Non-pigmented ciliary epithelial cell (primary cell): ENCODE measurements at places on chromosomes 7 and 10.

GRCh38 chr10:128390596-128390995, 264.4 kb upstream of the MKI67 start:
- no peak for DNase-seq

DNA sequence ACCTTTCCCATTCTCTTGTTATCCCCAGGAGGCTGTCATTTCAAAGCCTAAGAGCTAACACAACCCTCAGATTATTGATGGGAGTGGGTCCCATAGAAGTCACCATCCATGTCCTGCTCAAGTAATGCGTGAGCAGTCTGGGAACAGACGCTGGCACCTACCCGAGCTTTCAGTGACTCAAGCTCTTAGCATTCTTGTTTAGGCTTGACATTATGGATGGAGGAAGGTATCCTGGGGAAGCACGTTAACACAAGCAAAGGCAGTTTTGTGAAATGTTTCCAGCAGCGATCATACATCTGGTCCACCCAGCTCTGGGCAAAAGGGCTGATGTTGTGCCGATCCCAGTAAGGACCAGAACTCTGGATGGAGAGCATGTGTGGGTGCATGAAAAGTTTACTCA, 30.0 kb upstream of the AUTS2 start:
- no peak for DNase-seq

DNA sequence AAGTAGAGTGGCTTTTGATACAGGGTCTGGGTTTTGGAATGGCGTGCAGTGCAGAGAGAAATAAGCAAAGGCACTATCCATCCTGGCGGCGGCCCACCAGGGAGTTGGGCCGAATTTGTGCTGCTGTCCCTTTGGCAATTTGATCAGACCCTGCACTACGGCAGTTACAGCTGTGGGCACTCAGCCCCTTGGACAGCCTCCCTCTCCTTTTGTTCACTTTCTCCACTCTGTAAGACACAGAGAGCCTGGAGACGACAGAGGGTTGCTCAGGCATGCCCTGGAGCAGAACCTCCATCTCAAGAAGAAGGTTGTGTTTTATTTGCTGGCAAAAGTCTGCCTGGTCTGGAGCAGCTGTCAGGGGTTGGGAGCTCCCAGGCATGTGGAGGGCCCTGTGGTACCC, 55.8 kb downstream of the LHPP start:
- DNase-seq, result no peak

- DNase-seq, result no peak
Observed at GRCh38 chr10:20418286-20418685, 478.8 kb downstream of the NEBL start.

- no peak for DNase-seq
Observed at GRCh38 chr10:680146-680545, 9.3 kb downstream of the DIP2C start.

DNA sequence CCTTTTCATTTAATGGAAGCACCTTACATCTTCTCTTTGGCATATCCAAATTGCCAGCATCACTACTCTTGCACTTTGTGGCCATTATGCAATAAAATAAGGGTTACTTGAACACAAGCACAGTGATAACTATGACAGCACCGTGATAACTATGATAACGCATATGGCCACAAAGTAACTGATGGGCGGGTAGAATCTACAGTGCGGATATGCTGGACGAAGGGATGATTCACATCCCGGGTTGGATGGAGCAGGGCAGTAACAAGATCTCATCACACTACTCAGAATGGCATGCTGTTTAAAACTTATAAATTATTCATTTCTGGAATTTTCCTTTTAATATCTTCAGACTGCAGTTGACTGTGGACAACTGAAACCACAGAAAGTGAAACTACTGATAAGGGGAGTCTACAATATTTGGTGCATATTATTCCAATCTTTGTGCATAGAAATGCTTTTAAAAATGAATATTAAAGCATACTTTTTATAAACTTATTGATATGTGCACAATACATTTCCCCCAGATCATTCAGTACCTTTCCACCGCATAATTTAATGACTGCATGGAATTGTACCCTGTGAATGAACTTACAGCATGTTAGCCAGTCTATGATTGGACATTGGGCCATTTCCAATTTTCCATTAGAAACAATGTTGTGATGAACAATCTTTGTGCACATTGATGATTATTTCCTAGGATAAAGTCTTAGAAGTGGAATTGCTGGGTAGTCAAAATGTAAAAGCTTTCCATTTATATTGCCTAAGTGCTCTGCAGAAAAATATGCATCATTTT, 136.4 kb downstream of the WNT2 start:
- peak; percentile 56 for DNase-seq

GRCh38 chr10:110815354-110816004, 56.2 kb upstream of the PDCD4 start:
- DNase-seq, result no peak

- no peak for DNase-seq
Observed at GRCh38 chr10:72509206-72509799, 116.6 kb downstream of the MICU1 start.

GRCh38 chr7:28267012-28267411, 86.4 kb upstream of the JAZF1 start:
- DNase-seq, result no peak

DNA sequence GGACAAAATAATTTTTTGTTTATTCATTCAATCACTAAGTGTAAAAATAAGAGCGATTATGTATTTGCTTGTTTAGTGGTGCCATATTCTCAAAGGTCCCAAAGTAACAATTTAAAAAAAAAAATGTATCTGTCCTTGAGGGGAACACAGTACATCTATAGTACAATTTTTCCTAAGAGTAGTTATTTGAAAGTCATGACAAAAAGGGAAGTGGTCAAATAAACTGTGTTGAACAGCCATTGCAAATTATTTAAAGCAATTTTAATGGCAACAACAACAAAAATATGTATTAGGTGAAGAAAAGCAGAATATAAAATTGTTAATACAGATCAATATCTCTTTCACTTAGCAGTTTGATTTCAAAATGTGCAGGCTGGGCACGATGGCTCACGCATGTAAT, 943.5 kb downstream of the CNTNAP2 start:
- DNase-seq, result no peak

DNA sequence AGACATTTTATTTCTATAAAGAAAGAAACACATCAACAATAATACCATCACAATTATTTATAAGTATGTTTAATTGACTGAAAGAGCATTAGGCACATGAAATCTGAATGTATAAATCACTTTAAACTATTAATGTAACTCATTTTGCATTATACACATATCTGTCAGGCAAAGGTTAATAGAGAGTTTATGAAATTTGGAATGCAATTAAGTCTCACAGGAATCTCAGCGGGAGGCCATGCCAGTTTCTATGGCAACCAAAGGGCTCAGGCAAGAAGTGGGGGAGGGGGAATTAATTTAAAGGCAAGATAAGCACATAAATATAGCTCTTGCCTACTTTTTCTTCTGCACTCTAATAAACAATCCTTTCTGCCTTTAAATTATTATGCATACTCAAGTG, 152.6 kb downstream of the SLC16A9 start:
- no peak for DNase-seq

DNA sequence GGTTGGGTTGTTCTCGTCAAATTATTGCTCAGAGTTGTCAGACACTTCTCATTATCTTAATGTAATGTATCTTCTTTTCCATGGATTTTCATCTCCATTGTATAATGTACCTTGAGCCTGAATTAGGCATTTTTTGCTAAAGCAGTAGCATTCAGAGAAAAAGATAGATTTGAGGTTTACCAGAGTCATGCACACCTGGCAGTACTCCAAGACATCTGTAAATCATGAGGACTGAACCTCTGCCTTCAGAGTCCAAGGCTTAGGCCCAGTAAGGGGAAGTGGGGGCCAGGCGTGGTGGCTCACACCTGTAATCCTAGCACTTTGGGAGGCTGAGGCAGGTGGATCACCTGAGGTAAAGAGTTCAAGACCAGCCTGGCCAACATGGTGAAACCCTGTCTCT, 624.3 kb upstream of the MBL2 start:
- DNase-seq, result no peak

DNA sequence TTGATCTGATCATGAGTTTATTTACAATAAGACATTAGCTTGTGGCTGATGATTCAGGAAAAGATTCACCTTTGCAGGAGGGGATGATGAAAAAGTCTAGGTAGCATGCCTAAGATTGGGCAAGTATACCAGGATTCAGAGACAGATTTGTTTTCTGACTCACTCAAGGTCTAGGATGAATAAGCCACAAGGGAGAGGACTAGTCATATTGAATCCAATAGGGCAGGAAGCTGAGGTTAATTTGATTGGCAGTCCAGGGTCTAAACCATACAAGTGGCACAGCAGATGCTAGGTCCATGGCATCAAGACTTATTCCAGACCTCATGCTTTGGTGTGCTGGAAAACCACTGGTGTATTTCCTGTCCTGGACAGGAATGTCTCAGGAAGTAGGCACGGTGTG, 1133.4 kb downstream of the XPNPEP1 start:
- DNase-seq, result peak; percentile 53

DNA sequence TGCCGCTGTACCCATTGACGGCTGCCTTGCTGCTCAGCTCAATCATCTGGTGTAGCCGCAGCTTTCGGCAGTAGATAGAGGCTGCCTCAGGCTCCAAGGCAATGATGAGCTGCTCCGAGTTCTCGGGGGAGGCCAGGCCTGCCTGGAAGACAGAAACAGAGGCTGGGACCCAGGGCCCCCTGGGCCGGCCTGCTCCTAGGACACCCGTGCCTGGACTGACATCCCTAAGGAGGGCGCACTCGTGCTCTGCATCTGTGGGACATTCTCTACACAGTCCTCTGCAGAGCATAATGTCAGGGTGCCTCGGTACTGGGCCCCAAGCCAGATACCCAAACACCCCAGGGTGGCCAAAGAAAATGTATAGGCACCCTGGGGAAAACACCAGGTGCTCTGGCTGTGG, 58.5 kb downstream of the HSPA12A start:
- DNase-seq, result no peak

DNA sequence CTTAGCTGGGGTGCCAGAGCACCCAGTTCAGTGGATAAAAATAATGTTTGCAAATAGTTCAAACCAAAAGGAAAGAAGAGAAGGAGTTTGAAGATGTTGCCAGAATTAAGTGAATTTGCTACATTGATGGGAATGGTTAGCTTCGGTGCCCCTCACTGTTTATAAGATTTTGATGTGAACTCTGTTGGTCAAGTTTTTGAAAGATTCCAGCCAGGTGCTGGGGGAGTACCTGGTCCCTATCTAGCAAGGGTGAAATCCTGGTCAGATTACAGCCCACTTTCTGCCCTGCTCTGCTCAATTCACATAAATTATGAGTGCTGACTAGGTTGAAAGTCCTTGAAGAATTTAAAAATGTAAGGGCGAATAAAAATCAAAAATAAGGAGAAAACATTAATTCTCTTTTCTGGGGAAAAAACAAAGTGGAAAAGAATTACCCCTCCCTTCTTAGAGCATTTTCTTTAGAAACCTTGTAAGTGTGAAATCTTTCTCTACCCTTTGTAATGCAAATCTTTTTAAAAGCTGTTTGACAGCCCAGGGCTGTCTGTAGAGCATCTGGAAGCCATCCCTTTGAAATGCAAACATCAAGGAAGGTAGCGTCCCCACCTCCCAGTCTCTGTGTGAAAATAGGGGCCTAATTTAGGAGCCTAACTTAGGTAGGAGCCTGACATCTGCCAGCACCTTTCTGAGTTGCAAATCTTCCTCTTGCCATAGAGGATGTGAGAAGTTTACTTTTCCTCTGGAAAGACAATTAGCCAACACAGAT, 1.4 kb upstream of the GIMAP5 start:
- DNase-seq, result no peak

DNA sequence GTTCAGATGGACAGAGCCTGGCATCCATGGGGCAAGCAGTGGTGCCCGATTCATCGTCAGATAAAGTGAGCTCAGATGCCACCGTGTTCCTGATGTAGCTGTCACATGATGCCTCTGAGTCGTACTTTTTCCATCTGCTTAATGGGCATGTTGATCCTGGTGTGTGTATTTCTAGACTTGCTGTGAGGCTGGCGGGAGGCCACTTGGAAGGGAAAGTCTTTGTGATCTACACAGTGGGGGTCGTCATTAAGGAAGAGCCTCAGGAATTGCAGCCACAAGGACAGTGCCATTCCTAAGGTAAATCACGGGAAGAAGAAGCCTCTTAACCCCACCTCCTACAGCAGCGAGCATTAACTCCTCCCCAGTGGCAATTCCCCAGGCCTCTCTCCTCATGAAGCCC, 63.0 kb downstream of the RGS10 start:
- no peak for DNase-seq

DNA sequence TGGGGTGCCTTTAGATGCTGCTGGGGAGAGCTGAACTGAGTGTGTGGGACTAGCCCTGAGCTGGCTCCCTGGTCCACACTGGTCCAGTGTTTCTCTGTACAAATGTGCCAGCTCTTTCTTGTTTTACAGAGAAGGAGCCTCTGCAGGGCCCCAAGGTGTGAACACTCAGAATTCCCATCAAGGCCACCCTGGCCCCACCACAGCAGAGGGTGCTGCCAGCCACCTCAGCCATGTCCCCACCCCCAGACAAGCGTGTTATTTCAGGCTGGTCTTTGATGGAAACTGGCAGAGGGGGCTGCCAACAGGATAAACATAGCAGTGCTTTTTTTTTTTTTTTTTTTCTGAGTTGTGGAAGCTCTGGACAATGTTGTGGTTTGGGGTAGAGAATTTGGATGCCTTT, 68.5 kb upstream of the LRRC18 start:
- DNase-seq, result no peak

DNA sequence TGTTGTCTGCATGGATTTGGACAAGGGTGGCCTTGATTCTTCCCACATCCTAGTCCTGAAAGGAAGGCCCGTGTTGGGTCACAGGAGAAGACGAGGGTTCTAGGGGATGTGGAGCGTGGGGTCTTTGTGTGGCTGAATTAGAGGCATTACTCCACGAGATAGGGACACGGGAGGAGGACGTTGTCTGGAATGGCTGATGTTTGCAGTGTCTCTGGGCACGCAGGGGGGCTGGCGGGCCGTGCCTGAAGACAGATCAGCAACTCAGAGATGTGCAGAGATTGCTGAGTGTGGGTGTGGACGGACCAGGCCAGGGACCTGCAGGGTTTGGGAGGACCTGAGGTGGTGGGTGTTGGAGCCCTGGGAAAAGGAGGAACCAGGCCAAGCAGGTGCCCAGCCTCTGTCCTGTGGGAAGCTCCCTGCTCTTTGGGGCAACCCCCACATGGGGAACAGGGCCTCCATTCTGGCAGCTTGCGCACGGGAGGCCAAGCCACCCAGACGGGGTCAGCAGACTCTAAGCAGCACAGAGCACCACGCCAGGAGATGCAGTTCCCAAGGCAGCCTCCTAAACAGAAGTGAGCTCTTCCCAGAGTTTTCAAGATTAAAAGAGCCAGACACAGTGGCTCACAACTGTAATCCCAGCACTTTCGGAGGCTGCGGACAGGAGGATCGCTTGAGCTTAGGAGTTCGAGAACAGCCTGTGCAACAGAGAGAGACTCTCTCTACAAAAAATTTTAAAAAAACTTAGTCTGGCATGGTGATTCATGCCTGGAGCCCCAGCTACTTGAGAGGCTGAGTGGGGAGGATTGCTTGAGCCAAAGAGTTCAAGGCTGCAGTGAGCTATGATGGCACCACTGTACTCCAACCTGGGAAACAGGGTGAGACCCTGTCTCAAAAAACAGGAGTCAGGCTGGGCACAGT, 71.0 kb upstream of the GTF2I start:
- no peak for DNase-seq
